Type B pancreatic cell (in vitro differentiated cells): ENCODE measurements at places on chromosomes 3 and 15. TPM values are rescaled to one million over a fixed set of nuclear protein-coding genes. Genes with fewer than 3 reads are reported as not detected.
A peak's percentile ranks its signal among the peaks of the same experiment; 100 is the strongest.

GRCh38 chr3:39109086-39109485, 1.6 kb downstream of the TTC21A start:
- H3K4me3 ChIP-seq, result peak overlapping the region; percentile 96
- DNase-seq, result no peak
- no peak overlapping the region for H3K27ac ChIP-seq
- H3K4me1 ChIP-seq, result peaks cover 29% of the 10 kb centered on the region

GRCh38 chr15:78130466-78131294, 565 bp downstream of the CIB2 start:
- H3K4me1 ChIP-seq, result peaks cover 19% of the 10 kb centered on the region
- H3K27ac ChIP-seq, result peak overlapping the region; percentile 77
- H3K36me3 ChIP-seq, result no peaks in the 10 kb centered on the region
- H3K4me3 ChIP-seq, result peak overlapping the region; percentile 87

- peak overlapping the region; percentile 68 for H3K4me3 ChIP-seq
- H3K36me3 ChIP-seq, result no peaks in the 10 kb centered on the region
- peaks cover 40% of the 10 kb centered on the region for H3K4me1 ChIP-seq
- no peak overlapping the region for H3K27ac ChIP-seq
- DNase-seq, result no peak
Measured at GRCh38 chr3:72310419-72311380, 525.8 kb upstream of the PROK2 start.

- H3K27ac ChIP-seq, result no peak overlapping the region
- no peaks in the 10 kb centered on the region for H3K4me1 ChIP-seq
- H3K4me3 ChIP-seq, result no peak overlapping the region
Measured at GRCh38 chr15:79352206-79352605, 41.3 kb downstream of the TMED3 start.

DNA sequence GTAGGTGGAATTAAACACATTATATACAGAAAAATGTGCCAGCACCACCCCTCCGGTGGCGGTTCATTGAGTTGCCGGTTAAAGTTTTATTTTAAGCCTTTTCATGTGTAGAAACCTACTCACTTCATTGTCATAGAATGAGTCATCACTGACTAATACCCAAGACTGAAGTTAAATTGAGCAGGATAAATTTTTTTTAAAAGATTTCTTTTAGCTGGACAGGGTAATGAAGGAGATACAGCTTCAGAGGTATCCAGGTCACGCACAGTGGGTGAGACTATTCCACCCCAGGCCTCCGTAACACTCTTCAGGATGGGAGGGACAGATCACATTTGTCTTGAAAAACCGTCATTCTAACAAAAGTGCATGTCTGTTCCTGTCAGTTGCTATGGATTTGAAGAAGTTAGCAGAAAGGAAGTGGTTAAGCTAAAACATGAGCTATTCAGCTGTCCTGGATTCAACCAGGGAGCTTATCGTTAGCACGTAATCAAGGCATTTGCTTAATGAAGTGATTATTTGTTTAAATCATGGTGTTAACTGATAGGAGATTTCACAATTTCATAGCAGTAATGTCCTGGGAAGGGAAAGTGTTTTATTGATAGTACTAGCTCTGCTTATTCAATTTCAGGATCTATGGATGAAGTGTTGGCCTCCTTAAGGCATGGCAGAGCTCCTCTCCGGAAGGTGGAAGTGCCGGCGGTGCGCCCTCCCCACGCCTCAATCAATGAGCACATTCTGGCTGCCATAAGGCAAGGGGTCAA, 23.4 kb downstream of the WHAMM start:
- H3K27ac ChIP-seq, result peak overlapping the region; percentile 88
- H3K36me3 ChIP-seq, result peaks cover 50% of the 10 kb centered on the region
- no peaks in the 10 kb centered on the region for H3K27me3 ChIP-seq
- H3K4me1 ChIP-seq, result peaks cover 12% of the 10 kb centered on the region
- peak overlapping the region; percentile 60 for H3K4me3 ChIP-seq
- no peak for DNase-seq

FGD5 gene
- total RNA-seq, result 1.6 and 15.3 TPM in 2 replicates

FES gene
- total RNA-seq, result 3.1 TPM in 2 replicates

LARP6 gene
- total RNA-seq, result 13.9 and 15.7 TPM in 2 replicates

FBXW12 gene
- not detected in 2 replicates for total RNA-seq
